ENCODE measurements at places on chromosomes 3 and 15.

GRCh38 chr3:127749787-127750225 is 72.5 kb downstream of the MGLL start:
- DNase-seq: no peak

DNA sequence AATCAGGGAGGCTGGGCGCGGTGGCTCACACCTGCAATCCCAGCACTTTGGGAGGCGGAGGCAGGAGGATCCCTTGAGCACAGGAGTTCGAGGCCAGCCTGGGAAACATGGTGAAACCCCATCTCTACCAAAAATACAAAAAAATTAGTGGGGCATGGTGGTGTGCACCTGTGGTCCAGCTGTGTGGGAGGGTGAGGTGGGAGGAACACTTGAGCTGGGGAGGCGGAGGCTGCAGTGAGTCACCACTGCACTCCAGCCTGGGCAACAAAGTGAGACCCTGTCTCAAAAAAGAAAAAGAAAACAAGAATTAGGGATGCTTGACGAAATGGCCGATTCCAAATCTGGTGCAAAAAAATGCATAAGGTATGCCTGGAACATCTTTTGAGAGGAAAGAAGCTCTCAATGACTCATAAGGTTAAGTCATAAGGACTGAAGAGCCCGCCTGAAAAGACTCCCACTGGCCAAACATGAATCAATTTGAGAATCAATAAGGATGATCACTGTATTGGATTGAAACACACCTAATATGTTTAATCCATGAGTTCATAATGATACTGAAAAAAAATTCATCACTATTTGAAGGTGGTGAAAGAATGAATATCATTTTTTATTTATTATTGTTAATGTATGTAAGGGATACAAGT is 27.7 kb downstream of the BLM start:
- DNase-seq: no peak

- DNase-seq: no peak
Observed at GRCh38 chr15:29925227-29926082, 103.2 kb upstream of the TJP1 start.

- no peak for DNase-seq
Observed at GRCh38 chr3:170539897-170540296, 46.0 kb downstream of the SLC7A14 start.

DNA sequence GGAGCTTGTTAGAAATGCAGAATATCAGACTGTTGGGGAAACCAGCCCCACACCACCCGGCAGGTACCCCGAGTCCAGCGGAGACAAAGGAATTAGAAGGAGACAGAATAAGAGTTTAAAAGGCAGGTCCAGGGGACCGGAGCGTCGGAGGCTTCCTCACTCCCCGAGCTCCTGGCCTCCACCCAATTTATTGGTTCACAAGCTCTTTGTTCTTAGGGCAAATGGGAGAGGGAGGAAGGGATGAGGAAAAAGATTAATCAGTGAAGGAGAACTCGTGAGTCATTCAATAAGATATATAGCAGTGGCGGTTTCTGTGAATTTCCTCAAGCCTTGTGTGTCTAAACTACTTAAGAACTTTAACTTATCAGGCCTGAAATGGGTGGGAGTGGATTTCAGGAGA is 32.1 kb upstream of the WDR72 start:
- DNase-seq: no peak

DNA sequence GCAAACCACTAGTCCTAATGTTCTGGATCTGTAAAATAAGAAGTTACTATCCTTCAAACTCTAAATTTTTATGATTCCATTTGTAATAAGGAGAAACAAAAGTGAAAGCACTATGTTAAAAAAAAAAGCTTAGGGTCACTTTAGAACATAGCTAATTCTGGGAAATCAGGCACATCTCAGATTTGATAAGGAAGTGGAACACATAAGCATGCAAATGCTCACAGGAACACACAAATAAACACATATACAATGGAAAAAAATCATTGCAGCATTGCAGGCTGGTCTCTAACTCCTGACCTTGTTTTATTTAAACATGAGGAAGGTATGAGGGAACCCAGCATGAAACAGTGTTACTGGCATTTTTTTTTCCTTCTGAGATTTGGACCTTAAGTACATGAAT is 63.2 kb upstream of the TNFSF10 start:
- DNase-seq: no peak

GRCh38 chr15:90047956-90048575 is 46.9 kb downstream of the ZNF710 start:
- DNase-seq: no peak

- DNase-seq: no peak
Observed at GRCh38 chr3:7565574-7565973, 704.7 kb downstream of the GRM7 start.

GRCh38 chr3:162938083-162938482 is 1441.5 kb downstream of the OTOL1 start:
- DNase-seq: no peak

- DNase-seq: no peak
Observed at GRCh38 chr15:78307976-78308375, 8.6 kb upstream of the SKIC8 start.

- DNase-seq: no peak
Observed at GRCh38 chr15:28101201-28101600, 2.1 kb upstream of the OCA2 start.

DNA sequence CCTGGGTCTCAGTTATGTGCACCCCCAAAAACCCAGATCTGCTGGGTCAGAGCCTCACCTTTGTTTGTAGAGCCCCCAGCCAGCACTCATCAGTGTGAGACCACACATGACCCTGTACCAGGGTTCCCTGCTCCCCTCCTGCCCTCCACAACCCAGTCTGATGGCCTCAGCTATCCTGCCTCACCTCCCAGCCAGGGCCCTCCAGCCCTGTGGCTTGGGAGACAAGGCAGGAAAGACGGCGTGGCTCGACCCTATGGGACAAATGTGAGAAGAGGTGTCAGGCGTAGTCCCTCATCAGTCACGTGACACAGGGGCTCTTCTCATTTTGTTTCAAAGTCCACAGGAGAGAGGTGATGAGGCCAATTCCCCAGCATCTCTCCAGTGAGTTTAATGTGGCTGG is 28.3 kb upstream of the PRR23E start:
- DNase-seq: no peak
